ENCODE measurements at places on chromosomes 1 and 21.

DNA sequence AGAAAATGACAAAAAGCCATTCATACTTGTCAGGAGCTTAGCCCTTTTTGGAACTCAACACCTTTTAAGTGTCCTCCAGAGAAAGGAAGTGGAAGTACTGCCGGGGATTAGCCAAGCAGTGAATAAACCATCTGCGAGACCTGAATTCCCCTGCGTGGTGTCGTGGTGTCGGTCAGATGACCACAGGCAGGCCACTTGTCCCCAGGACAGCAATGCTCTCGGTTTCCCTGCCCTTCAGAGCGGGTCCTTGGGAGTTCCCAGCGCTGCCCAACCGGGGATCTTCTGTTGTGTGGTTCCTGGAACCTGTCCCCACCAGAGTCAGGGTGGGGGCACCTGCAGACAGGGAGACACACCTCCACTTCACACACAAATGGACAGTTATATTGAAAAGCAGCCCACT is 9.2 kb downstream of the GPR157 start:
- no peak for DNase-seq

- DNase-seq, result peak; percentile 29
These were observed 253.8 kb downstream of the PCP4 start for GRCh38 chr21:40120940-40121575.

DNA sequence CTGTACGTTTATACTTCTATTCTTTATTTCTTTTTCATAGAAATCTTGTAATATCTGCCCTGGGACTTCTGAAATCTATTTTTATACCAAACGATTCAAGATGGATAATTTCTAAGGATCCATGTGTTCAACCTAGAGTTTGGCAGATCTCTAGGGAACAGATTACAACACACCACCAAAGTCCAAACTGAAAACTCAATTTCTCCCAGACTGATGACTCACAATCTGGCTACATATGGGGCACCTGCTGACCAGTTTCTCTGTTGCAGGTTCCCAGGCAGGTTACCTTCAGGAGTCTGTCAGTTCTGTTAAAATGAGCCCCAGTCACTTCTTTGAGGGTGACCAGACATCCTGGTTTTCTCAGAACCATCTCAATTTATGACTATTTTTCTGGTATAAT is 439.4 kb downstream of the GPATCH2 start:
- no peak for DNase-seq

GRCh38 chr1:68010090-68010489 is 40.3 kb downstream of the DIRAS3 start:
- peak; percentile 47 for DNase-seq

DNA sequence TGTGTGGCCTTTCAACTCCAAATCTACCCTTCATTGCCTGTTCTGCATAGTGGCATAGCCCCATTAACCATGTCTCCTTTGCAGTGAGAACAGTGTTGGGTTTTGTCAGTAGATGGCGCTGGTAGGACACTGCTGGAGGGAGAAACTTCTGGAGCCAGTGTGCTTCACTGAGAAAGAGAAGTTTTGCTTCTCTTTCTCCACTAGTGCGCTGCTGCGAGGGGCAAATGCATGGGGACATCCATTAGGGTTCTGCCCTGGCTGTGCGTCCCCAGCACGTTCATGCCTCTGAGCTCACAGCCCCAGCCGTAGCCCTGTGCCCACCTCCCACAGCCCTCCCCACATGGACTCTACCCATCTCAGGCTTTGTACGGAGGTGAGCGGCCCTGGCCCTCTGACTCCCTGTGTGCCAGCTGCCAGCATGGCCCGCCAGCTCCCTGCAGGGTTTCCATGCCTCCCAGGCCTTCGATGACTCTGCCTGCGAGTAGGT is 53.1 kb downstream of the RIMS3 start:
- peak; percentile 56 for DNase-seq

- no peak for DNase-seq
These were observed 24.4 kb upstream of the TMEM54 start for GRCh38 chr1:32925403-32926162.

DNA sequence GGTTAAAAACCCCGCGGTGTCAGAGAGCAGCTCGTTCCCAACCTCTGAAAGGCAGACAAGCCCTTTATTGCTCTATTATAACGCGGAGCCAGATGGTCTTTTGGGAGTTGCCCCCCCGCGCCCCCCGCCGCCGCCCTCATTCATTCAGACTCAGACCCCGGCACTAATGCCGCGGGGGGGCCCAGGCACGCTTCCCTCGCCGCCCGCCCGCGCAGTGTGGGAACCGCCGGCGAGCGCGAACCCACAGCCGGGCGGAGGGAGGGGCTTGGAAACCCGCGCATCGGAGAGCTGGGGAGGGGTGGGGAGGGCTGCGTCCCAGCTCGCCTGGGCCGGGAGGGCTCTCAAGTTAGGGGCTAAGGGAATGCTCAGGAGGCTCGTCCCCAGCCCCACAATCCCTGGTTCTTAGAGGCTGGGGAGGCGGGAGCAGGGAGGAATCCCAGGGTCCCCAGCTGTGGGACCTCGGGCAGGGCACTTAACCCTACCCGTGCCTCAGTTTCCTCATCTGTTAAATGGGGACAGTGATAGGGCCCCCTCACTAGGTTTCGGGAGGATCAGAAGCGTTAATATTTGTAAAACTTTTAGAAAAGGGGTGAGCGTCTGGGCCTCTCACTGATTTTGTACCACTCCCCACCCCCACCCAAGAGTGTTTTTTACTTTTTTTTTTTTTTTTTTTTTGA is 10.9 kb upstream of the HES5 start:
- DNase-seq, result no peak

- no peak for DNase-seq
These were observed 3.1 kb upstream of the PLA2G2E start for GRCh38 chr1:19926296-19927129.

GRCh38 chr21:31258073-31258472 is 86.0 kb downstream of the TIAM1 start:
- DNase-seq, result no peak

GRCh38 chr1:161486806-161487741 is 18.2 kb upstream of the FCGR2A start:
- DNase-seq, result peak; percentile 57

- peak; percentile 28 for DNase-seq
These were observed 2.6 kb downstream of the HFM1 start for GRCh38 chr1:91402023-91402422.

GRCh38 chr21:18157406-18157805 is 87.2 kb upstream of the CHODL start:
- no peak for DNase-seq

GRCh38 chr1:3780901-3781300 is 8.4 kb downstream of the SMIM1 start:
- DNase-seq, result no peak

- peak; percentile 53 for DNase-seq
These were observed 8.8 kb upstream of the FGR start for GRCh38 chr1:27643600-27644368.

DNA sequence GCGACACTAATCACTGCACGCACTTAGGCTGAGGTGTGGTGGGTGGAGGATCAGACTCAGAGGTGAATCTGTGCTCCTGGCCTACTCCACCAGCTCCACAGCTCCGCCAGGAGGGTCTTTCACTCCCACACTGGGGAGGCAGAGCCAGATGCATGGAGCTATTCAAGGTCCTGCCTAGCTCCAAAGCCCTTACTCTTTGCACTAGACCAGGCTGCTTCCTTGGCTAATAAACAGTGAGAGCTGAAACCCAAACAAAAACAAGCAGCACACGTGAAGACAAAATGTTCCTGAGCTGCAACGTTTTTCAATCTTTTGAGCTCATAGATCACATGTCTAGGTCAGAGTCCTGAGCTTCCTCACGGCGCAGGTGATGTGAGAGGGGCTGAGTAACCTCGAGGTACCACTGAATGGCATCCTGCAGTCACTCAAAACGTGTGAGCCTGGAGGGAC is 19.2 kb downstream of the CAPZB start:
- no peak for DNase-seq

GRCh38 chr21:35211782-35212181 is 162.7 kb upstream of the RUNX1 start:
- DNase-seq, result peak; percentile 33

GRCh38 chr1:31382379-31382989 is 9.6 kb upstream of the FABP3 start:
- DNase-seq, result no peak

- DNase-seq, result no peak
These were observed 166.4 kb downstream of the RUNX1 start for GRCh38 chr21:34882719-34883131.

DNA sequence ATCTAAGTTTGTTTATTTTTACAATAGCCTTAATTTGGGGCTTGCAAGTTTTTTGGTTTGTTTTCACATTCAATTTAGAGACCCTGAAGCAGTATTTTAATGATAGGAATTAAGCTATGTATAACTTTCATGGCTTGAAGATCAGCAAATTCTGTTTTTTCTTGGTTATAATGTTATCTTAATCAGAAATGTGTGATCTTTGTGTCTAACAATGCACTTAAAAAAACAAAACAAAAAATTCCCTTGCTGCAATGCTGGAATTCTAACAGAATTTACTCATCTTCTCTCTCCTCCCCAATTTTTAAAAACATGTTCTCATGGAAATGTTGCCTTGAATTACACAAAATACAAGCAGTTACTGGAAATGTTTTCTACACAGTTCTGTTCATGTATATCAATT is 113.1 kb downstream of the OLFML2B start:
- no peak for DNase-seq

DNA sequence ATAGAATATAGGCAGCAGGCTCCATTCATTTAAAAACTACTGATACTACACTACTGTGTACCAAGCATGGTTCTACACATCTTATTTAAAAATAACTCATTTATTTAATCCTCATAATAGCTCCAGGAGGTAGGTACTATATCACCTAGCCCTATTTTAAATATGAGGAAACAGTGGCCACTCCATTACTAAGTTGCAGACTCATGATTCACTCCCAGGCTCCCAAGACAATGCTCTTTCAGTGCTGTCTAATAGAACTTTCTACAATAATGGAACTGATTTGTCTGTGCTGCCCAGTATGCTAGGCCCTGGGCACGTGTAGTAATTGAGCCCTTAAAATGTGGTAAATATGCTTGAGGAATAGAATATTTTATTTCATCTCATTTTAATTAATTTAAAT is 357.1 kb downstream of the LTN1 start:
- DNase-seq, result no peak

- peak; percentile 31 for DNase-seq
These were observed 300 bp downstream of the USP24 start for GRCh38 chr1:55214934-55215193.

DNA sequence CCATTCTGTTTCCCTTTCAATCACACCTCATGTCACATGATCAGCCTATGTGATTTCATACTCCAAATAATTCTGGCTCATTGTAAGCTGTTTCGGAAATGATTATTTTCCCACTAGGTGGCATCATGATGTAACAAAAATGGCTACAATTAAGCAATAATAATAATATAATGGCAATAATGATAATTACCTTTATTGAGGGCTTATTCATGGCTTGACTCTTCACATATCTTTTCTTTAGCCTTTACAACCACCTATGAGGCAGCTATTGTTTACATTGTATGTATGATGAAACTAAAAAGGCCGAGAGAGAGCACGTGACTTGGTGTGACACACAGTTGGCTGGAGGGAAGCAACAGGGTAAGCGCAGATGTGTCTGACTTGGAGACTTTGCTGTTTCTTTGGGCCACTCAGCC is 12.5 kb upstream of the KPRP start:
- no peak for DNase-seq

DNA sequence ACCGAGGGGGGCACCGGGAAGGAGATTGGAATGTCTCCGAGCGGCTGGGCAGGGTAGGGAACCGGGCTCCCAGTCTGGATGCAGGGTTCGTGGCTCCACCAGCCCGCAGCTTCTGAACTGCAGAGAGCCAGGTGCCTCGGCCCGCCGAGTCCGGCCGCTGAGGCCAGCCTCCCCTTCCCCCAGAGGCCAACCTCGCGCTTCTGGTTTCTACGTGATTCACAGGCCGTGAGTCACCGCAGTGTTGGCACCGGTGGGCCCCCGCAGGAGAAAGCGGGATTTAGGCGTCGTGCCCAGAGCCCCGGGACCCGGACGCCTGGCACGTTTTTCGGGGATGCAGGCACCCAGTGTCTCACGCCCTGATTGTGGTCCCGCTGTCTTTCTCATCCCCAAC is 458 bp downstream of the CRABP2 start:
- peak; percentile 73 for DNase-seq

DNA sequence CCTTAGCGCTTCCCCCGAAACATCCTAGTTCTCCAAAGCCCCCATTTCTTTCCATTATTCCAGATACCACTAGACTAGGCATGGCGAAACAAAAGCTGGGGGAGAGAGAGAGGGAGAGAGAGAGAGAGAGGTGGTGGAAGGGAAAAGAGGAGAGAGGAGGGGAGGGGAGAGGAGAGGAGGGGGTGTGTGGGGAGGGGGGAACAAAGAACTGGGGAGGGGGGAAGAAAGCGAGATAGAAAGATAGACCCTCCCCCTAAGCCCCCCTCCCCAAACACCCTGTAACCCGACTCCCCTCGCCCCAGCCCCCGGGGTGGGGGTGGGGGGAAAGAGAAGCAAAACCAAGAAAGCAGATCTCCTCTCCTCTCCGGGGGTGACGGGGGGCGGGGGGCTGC is 352 bp downstream of the MEX3A start:
- no peak for DNase-seq

GRCh38 chr1:234844479-234845031 is 234.6 kb upstream of the IRF2BP2 start:
- DNase-seq, result peak; percentile 31

DNA sequence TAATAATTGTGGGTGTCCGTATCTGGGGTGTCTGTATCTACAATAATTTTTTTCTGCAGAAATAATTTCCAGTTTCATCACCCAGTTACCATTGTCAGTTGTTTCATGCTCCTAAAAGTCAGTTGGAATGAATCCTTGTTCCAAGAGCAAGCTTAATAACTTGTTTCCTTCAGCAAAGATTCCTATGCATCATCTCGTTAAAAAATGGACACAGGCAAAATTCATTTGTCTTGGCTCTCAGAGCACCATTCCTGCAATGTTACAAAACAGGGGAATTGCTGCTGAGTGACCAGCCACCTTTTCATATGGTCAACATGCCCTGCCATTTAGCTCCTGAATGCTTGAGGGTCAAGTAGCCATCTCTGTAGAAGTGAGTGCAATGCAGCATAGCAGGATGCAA is 393.4 kb downstream of the KCNT2 start:
- DNase-seq, result no peak

GRCh38 chr1:52210044-52210443 is 68.2 kb downstream of the ZFYVE9 start:
- DNase-seq, result no peak

GRCh38 chr1:200021577-200022238 is 5.8 kb upstream of the NR5A2 start:
- no peak for DNase-seq

- DNase-seq, result no peak
These were observed 890.2 kb upstream of the NCAM2 start for GRCh38 chr21:20108016-20108415.

DNA sequence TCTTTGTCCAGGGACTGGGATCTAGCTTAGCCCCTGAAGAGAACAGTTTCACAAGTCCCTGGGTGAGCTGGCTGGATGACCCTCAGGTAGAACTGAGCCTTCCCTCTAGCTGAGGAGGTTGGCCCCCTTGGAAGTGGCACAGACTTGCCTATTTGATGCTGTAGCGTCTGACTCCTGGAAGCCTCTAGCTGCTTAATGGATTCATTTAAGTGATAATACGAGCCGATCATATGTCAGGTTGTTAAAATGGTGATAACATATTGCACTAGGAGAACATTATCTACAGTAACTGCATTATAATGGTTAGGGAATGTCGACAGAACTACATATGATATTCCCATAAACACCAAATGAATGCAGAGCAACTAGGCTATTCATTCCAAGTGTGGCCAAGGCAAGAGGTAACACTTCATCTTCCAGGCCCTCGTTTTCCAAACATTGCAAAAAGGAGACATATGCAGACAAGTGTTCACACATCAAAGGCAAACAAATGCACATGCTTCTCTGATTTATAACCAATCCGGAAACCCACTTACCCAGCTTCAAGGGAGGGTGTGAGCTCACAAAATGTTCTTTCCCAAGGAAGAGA is 340.1 kb upstream of the PLXNA2 start:
- no peak for DNase-seq
